ENCODE measurements at places on chromosomes 3 and 15.

GRCh38 chr3:72213296-72214065, 428.5 kb upstream of the PROK2 start:
- DNase-seq, result no peak

DNA sequence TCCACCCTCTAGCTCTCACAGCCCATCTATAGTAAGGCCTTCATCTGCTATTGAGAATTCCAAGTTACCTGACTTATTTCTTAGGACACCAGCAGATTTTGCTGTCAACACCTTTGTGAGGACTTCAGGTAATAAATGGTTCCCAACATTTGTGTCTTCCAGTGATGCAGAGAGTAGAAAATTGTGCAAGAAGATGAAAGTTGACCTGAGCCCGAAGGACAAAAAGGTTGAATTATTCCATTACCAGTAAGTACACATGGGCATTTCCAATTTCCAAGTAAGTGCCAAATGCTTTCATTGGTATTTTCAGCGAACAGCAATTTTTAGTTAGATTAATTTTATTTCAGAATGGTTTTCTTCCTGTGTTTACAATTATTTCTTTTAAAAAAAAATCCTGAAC, 35.4 kb downstream of the PDIA5 start:
- no peak for DNase-seq

- DNase-seq, result no peak
Observed at GRCh38 chr15:87638554-87639083, 617.9 kb downstream of the NTRK3 start.

- no peak for DNase-seq
Observed at GRCh38 chr3:158430448-158430847, 140.5 kb upstream of the MLF1 start.

DNA sequence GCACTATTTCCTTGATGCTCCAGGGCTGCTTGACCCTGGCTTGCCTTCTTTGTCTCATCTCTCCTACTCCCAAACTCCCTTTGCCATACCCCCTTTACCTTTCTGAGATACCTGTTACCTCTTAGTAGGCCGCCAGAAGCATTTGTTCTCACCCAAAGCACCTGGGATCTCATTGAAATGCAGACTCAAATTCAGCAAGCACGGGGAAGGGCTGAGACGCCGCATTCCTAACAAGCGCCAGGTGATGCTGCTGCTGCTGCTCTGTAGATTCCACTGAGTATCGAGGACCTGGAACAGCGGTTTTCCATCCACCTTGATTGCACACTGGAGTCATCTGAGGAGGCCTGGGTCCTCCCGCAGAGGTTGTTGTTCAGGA, 91.8 kb downstream of the TMEM266 start:
- no peak for DNase-seq

- no peak for DNase-seq
Observed at GRCh38 chr3:189404797-189405484, 226.2 kb upstream of the TP63 start.

DNA sequence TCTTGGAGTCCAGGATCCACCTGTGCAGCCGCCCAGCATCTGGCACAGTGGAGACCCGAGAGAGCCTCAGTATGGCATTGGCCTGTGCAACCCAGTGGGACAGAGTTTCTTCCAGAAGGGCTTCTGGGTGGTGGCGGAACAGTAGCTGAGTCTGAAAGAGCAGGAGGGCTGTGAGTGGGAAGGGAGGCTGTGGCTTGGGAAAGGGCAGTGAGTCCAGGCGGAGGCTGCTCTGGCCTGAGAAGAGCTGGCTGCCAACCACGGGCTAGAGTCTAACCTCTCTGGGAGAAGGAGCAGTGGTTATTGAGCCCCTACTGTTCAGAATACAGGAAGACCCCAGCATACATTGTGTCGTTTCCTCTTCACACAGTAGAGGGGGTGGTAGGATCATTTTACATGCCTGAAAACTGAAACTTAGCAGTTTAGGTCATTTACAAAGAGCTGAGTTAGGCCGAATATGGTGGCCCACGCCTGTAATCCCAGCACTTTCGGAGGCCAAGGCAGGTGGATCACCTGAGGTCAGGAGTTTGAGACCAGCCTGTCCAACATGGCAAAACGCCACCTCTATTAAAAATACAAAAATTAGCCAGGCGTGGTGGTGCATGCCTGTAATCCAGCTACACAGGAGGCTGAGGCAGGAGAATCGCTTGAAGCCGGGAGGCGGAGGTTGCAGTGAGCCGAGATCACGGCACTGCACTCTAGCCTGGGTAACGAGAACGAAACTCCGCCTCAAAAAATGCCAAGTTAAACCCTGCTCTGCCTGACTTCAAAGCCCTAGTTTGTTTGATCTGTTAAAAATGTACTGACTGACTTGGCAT, 3.2 kb downstream of the AEN start:
- DNase-seq, result peak; percentile 66

DNA sequence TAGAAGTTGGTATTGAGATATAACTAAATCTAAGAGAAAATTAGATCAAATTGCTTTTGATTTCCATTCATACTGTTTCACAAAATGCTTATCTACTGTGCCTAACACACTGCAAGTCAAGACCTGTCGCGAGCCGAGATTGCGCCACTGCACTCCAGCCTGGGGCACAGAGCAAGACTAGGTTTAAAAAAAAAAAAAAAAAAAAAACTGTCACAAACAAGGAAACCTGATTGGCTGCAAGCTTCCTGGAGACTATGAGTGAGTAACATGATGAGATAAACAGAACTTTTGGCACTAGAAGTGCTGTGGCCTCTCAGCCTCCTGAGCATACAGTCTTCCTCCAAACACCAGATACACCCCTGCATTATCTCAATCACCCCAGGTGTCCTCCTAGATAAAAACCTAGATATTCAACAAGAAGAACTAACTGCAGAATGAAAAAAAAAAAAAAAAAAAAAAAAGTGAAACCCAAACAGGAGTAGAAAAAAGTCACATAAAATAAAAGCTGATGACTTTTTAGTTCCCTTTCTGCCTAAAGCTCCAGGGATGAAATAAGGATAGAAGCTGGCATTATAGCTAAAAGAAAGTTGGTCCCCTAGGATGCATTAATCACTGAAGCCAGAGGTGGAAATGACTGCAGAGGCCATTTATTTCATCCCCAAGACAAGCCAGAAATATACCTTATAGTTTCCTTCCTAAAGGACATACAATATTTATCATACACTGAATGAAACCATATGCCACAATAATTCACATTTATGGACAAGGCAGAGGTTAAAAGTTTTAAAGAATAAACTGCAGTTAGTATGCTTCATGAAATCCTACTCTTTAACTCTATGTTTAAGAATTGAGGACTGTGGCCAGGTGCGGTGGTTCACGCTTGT, 82.4 kb downstream of the P3H2 start:
- peak; percentile 63 for DNase-seq

DNA sequence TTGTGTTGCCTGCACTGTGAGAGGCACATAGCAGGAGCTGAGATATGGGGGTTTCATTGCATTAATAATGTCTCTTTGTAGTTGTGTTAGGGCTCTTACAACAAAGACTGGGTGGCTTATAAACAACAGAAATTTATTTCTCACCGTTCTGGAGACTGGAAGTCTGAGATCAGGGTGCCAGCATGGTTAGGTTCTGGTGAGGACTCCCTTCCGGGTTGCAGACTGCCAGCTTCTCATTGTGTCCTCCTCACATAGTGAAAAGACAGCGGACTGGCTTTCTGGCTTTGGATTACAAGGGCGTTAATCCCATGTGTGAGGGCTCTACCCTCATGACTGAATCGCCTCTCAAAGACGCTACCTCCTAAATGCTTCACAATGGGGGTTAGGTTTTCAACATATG, 20.6 kb downstream of the TMEM108 start:
- DNase-seq, result no peak

- peak; percentile 56 for DNase-seq
Observed at GRCh38 chr3:155080692-155081091, 573 bp downstream of the MME start.

DNA sequence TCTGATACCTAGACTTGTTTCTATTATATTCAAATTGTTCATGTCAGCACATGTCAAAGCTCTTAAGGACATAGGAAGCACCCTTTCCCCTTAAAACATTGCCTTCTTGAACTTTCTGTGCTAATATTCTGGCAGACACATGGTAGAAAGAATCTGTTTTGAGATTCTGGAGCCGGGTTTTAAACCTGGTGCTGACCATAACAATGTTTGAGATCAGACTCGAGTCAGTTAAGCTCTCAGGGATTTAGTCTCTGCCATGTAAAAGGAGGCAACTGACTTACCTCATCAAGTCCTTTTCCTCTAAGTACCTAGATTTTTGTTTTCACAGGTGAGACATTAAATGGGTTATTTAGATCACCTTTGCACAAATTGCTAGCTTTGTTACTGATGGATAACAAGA, 38.9 kb downstream of the RBMS3 start:
- DNase-seq, result no peak

DNA sequence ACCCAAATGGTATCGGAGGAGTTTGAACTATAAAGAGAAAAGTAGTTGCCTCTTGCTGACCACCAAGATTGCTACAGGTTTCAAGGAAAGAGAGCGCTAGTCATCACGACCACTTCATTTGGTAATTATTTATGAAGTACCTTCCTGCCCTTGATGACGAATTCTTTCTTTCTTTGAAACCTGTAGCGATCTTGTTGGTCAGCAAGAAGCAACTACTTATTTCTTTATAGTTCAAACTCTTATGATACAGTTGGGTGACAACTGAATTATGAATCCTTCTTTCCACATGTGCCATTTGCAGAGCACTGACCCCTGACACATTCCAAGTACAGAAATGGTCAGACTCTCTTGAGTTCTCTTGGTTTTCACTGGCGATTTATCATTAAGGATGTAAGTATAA, 46.8 kb downstream of the THRB start:
- DNase-seq, result no peak

DNA sequence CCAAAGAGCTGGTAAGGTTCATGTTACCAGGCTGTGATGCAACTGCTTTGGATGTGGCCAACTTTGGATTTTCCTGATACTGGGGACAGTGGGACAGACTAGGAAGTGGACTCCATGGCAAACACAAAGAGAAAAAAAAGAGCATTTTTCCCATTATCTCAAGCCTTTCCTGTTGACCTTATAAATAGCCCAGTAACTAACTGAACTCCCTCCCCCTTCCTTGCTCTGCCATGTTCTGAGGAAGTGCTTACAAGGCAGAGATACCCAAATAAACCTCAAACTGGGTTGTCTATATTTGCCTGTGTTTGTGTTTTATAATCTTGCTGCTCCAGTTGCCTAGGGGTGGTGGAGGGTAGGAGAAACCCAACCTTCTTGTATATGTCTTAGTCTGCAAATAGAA, 27.3 kb upstream of the SLC9A9 start:
- no peak for DNase-seq

- peak; percentile 30 for DNase-seq
Observed at GRCh38 chr3:120177707-120178306, 83.6 kb upstream of the GSK3B start.

DNA sequence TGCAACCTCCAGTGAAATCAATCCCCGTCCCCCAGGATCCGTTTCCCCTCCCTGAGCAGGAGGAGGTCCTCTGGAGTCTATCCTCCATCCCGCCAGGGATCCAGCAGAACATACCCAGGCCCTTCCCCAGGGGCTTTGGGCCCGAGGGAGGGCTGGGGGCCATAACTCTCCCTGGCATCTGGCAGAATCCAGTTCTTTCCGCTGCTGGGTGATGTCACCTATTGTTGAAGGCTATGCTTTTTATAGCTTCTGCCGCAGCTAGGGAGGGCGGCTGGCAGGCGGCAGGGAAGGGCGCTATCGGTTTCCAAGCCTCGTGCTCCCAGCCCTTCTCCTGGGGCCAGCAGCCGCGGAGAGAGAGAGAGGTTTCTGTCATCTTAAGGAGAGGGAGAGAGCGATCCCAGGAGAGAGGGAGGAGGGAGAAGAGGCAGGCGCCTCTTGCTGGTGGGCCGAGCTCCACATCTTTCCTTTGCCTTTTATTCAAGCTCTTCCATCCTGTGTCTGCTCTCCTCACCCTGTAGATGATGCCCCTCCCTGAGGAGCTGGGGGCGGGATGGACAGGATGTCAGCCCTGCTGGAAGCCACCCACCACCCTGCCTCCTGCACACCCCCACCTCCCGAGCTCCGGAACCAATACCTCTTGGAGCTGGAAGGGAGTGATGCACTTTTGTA, 120.1 kb downstream of the ANP32A start:
- peak; percentile 80 for DNase-seq

DNA sequence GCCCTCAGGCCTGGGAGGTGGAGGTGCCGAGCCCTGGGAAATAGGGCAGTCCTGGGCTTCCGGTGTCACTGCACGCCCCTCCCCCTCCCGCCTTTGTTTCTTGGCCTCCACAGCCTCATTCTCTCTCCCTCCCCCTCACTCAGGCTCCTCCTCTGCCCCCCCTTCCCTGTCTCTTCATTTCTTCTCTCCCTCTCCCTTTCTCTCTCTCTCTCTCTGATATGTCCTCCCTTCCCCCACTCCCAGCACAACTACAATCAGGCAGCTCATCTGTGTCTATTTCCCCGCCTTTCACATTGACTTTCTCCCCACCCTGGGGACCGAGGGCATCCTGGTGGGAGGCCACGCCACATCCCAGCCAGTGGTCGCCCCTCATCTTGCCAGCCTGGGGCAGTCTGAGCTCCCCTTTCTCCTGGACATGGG, 40.2 kb downstream of the IDH2 start:
- no peak for DNase-seq

DNA sequence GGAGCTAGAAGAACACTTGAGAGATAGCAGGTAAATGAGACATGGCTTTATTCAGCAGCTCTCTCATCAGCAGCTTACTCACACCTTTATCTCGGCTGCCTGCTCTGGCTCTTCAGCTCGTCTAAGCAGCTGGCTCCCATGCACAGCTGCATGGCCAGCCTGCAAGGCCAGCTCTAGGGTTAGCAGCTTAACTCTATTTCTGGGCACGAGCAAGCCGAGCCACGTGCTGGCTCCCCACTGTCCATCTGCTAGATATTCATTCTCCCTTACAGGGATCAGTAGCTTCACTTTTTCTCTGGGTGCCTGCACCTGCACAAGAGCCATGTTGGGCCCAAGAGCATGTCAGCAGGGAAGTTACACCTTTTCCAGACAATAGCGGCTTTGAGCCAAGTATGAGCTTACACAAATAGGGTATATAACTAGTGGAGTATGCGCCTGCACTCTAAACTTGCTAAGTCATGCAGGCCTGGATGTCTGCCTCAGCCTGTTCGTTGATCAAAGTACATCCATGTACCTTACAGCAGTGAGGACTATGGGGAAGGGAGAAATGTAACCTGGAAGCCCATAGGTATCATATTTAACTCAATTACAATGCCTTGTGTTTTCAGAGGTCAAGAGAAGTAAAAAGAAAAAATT, 174.9 kb upstream of the SNTN start:
- DNase-seq, result no peak

DNA sequence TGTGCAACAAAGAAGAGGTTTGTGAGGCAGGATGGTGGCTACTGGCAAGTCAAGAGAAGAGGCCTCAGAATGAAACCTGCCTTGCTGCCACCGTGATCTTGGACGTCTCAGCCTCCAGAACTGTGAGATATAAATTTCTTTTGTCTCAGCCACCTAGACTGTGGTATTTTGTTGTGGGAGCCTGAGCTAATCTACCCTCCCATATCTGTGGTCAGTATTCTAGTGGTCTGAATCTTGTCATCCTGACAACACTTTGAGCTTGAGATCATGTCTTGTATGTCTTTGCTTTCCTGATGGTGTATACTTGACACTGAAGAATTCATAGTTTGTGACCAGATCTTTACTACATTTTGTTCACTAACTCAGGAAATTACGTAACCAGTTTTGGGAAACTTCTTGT, 240.6 kb upstream of the GOLIM4 start:
- no peak for DNase-seq

- peak; percentile 76 for DNase-seq
Observed at GRCh38 chr15:39946862-39947261, 12.9 kb downstream of the EIF2AK4 start.

Data from GM23248 (cell line).